ENCODE measurements at places on chromosomes 7 and 10. TPM values are rescaled to one million over a fixed set of nuclear protein-coding genes. Genes with fewer than 3 reads are reported as not detected.

DNA sequence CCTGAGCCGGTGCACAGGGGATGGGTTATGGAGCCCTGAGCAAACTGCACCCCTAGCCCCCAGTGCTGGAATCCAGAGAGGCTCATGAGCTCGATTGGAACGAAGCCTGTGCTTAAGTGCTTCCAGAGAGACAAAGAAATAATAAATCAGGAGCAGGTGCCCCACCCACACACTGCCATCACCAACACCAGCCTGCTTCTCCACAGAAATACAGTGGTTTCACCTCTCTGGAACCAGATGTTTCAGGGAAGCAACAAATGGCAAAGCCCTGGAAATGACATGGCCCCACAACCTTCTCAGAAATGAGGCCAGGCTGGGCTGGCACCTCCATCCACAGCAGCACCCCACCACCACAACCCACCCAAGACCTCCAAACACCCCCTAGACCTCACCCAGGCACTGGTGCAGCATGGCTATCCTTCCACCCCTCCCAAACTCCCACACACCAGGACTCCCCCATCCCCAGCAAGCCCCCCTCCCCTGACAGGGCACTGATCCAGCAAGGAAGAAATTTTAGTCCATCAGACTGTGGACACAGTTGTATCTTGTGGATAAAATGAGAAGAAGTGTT, 4.1 kb upstream of the SLC18A3 start:
- DNase-seq: no peak

- DNase-seq: no peak
Measured at GRCh38 chr10:126924915-126925300, 19.7 kb downstream of the DOCK1 start.

CLRN3 gene
- polyA plus RNA-seq: not detected

GRCh38 chr7:12054830-12055229, 156.3 kb upstream of the TMEM106B start:
- no peak for DNase-seq
